H7 (cell line): ENCODE measurements at places on chromosomes 3 and 15. TPM values are rescaled to one million over a fixed set of nuclear protein-coding genes. Genes with fewer than 3 reads are reported as not detected.

DAZL gene
- total RNA-seq: 1.4 and 2.4 TPM in 2 replicates

USP3 gene
- total RNA-seq: 30.0 and 50.8 TPM in 2 replicates

MEX3B gene
- 9.9 and 14.3 TPM in 2 replicates for total RNA-seq

CACNA2D2 gene
- 5.5 and 5.9 TPM in 2 replicates for total RNA-seq

SLITRK3 gene
- total RNA-seq: 0.04 and 0.07 TPM in 2 replicates

SPESP1 gene
- 0.33 and 0.48 TPM in 2 replicates for total RNA-seq

MCF2L2 gene
- total RNA-seq: 5.3 and 6.4 TPM in 2 replicates

PPP1R14D gene
- total RNA-seq: not detected in 2 replicates

GP9 gene
- total RNA-seq: not detected in 2 replicates

SLC2A2 gene
- not detected in 2 replicates for total RNA-seq

SERPINI1 gene
- 6.5 and 8.3 TPM in 2 replicates for total RNA-seq

CNTN6 gene
- total RNA-seq: not detected in 2 replicates

PLOD2 gene
- 24.2 and 30.2 TPM in 2 replicates for total RNA-seq

SST gene
- 0.45 TPM in 1 of 2 replicates, not detected in the other for total RNA-seq
